ENCODE measurements at places on chromosomes 6 and 20.

GRCh38 chr6:122548281-122548680, 61.9 kb upstream of the PKIB start:
- DNase-seq, result no peak

- DNase-seq, result no peak
Observed at GRCh38 chr6:5126214-5126613, 41.1 kb downstream of the PPP1R3G start.

- DNase-seq, result no peak
Observed at GRCh38 chr6:39902136-39902535, 32.1 kb downstream of the MOCS1 start.

GRCh38 chr6:157486572-157486971, 105.6 kb downstream of the ZDHHC14 start:
- no peak for DNase-seq

DNA sequence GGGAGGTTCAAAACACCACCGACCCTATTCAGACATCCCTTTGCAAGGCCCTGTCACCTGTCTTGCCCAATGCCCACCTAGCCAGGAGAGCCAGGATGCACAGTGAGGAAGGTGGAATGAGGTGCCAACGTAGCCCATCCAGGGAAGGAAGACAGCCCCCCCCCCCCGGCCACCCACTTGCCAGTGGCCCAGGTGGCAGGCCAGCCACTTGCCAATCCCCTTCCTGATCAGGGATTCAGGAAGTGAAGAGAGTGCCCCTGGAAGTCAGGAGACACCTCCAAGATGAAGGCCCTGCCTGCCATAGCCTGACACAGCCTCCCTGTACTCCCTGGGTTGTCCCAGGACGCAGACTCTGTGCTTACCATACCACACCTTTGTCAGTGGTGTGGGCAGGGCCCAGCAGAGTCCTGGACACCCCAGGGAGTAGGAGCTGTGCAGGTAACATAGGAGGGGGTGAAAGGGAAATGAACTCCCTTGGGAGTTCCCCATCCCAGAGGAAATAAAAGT, 54.7 kb downstream of the MRPL14 start:
- no peak for DNase-seq

DNA sequence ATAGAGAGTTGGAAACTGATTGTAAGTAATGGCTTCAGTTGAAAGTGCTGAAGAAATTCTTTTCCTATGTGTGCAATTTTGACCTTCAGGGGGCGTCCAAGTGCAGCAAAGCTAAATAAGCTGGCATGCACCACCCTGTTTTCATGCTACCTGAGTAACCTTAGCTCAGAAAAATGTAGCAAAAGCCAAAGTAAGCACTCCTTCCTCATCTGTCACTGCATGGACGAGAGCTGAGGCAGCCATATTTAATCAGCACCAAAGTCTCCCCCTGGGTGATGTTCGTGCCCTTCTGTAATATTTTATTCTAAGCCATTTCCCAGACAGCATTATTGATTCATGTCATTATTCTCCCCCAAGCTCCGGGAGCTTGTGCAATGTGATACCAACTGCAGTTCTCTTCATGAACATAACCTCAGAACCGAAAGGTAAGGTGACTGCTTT, 123.1 kb downstream of the RPS12 start:
- peak; percentile 54 for DNase-seq

All from HuH-7 (cell line).